Osteoblast (primary cell): ENCODE measurements at places on chromosomes 3 and 15.

GRCh38 chr3:128334086-128334645, 132.5 kb downstream of the DNAJB8 start:
- peak; percentile 65 for DNase-seq

GRCh38 chr3:143170074-143170473, 50.5 kb downstream of the CHST2 start:
- DNase-seq: no peak

DNA sequence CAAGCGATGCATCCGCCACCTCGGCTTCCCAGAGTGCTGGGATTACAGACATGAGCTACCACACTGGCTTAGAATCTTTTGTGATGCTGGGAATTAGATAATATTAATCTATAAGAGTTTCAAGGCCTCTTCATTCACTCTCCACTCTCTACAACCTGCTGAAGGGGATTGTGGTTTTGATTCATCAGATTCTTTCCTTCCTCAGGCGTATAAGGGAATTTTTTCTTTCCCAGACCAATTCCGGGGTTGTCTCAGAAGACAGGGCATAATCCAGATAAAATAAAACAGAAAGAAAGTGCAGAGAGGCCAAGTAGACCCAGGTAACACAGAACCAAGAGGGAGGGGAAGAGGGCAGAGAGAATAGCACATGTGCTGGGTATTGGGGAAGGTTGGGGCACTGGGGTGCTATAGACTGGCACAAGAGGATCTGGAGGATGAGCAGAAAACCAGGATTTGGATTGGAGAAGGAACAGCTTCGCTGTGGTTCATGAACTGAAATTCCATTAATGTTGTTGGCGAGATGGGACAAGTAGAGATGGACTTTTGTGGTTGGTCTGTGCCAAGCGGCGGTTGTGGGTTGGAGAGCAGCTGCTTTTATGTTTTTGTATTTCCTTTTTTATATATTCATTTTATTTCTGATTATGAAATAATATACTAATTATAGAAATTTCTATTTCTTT, 12.8 kb downstream of the ARL6IP5 start:
- DNase-seq: no peak

GRCh38 chr3:177371888-177372287, 174.6 kb upstream of the TBL1XR1 start:
- no peak for DNase-seq

DNA sequence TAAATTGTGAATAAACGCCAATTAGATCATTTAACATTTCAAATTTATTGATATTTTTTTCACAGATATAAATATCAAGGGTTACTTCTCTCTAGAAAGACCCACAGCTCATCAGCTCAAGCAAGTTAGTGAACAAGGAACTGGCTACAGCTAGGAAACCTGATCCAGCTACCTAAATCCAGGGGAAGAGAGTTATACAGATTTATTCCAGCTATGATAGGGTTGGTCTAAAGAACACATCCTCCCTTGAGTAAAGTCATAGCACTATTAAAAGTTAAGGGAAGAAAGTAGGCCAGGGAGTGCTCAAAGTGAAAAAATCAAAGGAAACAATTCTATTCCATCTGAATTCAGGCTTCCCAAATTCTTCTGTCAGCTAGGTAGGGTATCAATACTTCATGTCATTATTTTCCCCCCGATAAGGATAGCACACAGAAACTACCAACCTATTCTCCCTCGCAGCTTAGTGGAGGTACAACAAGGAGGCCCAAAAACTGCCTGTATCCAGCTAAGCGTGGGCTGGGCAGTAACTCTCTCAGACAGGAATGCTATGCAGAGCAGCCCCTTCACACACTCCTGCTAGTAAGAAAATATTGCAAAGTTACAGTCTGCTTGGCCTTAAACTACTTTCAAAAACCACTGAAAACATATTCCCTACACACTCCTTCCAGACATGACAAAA, 44.0 kb downstream of the DCUN1D1 start:
- DNase-seq: no peak

- DNase-seq: peak; percentile 45
Measured at GRCh38 chr3:118760585-118761290, 273.9 kb downstream of the IGSF11 start.

- no peak for DNase-seq
Measured at GRCh38 chr15:66733976-66734375, 31.9 kb downstream of the SMAD6 start.

GRCh38 chr3:51778554-51778953, 483 bp downstream of the IQCF6 start:
- no peak for DNase-seq

GRCh38 chr3:149181182-149181581, 40.4 kb downstream of the CP start:
- no peak for DNase-seq

GRCh38 chr3:66149269-66149668, 71.5 kb upstream of the SLC25A26 start:
- no peak for DNase-seq

DNA sequence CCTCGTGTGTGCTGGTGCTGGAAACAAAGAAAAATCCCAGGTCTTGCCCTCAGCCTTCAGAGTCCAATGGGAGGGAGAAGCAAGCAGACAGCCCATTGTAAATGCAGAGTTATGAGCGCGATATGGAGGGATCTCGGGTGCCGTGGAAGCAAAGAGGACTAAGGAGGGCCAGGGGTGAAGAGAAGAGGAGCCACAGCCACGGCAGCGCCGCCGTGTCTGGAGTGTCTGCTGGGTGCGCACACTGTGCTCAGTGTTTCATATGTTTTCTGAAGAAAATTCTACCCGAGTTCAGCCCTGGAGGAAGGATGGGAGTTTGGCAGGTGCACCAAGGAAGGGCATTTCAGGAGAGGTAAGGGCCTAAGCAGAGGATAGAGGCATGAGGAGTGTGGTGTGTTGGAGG, 35.7 kb upstream of the NR2C2 start:
- no peak for DNase-seq
